ENCODE measurements at places on chromosomes 7 and 10.

- peak; percentile 49 for DNase-seq
Measured at GRCh38 chr10:110845756-110846620, 25.7 kb upstream of the PDCD4 start.

- no peak for DNase-seq
Measured at GRCh38 chr10:63833411-63834060, 312.3 kb downstream of the REEP3 start.

- peak; percentile 5 for DNase-seq
Measured at GRCh38 chr10:66927971-66928770, 2.3 kb downstream of the LRRTM3 start.

DNA sequence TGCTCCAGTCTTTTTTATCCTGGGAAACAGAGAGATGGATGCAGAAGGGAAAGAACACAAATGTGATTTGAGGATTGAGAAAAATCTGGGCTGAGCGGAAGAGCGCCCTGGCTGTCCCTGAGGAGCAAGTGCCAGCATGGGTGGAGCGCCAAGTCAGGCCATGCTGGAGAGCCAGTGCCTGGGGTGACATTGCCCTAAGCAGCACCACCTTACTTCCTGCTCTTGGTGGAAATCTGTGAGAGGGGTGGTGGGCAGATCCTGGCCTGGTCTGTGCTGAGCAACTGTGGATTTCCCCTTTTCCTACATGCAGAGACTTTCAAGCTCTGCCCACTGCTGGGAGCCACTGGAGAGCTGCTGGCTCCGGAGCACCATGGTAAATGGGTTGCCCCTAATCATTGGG is 36.9 kb downstream of the DDIT4 start:
- no peak for DNase-seq

- DNase-seq, result no peak
Measured at GRCh38 chr10:60147576-60148265, 241.4 kb upstream of the CCDC6 start.

DNA sequence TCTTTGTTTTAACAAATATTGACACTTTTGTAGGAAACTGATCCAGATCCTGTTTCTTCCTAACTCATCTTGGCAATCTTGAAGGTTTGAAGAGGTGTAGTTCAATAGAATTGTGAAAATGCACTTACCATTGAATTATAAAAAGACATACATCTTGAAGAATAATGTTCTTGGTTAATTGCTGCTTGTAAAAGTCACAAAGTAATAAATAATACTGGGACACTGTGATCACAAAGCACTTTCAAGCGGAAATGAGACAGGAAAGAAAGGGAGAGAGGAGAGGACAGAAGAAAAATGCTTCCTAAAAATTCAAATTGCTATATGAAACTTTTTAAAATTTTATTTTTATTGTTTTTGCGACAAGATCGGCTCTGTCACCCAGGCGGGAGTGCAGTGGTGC is 15.2 kb upstream of the NFE2L3 start:
- DNase-seq, result no peak

DNA sequence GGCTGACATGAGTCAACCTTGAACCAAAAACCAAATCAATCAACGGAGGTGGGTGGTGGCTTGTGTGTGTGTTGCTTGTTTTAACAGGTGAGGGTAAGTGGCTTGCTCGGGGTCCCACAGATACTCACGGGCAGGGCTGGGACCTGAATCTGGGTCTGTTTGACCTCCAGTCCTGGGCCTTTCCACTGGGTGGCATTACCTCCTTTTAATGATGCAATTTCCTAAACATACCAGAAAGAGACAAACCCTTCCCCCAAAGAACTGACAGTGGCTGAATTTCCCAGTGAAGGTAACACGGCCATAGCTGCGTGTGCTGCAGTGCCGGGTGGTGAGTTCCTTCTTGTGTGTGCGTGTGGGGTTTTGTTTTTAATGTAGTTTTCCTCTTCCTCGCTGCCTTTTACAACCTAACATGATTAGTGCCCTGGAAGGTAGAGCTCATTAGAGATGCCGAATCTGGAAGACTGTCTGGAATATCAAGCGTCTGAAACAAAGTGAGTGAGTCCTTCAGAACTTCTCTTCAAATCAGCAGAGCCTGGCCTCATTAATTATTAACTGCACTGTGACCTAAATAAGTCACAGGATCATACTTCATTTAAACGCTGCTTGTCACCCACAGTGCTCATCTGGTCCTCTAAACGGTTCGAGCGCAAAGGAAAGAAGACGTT is 166.1 kb upstream of the TCERG1L start:
- no peak for DNase-seq

- DNase-seq, result no peak
Measured at GRCh38 chr7:87253589-87254087, 34.1 kb upstream of the TMEM243 start.

DNA sequence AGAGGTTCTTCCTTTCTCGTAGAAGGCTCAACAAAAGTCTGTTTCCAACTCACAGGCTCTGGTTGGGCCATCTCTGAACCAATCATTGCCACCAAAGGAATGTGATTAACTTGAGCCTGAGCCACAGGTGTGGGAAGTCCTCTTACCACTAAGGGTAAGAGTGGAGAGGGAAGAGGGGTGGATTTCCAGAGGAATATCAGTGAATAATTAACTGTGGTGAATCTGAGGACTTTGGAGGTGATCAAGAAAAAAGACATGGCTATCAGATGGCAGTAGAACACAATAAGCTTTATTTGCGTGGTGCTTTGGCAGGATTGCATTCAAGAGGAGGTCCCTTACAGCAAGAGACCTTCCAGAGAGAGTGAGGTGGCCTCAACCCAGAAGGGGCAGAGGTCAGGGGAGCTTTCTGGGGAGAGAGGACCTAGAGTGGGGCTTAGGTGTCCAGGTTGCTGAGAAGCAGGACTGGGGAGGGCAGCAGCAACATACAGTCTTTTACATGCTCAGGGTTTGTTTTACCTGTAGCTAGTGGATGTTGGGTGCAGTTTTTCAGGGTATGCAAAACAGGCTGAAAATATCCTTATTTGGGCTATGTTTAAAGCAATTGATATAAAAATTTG is 61.4 kb downstream of the BBS9 start:
- DNase-seq, result no peak

GRCh38 chr7:132251327-132251659 is 325.0 kb downstream of the PLXNA4 start:
- DNase-seq, result no peak

DNA sequence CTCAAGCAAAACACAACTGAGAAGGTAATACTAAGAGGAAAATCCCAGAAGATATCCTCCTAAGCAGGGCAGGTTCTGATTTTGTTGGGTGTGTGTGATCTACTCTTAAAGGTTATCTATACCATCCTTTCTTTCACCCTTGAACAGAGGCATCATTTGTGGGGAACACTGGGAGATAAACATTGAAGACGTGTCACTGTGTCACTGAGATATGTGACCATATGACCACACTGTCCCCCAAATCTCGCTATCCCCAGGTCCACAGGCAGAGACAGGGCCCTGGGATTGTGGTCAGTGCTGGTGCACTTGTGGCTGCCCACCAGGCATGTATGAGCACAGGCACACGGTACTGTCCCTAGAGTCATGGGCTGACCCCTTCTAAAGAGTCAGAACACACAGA is 30.0 kb downstream of the TECTB start:
- DNase-seq, result no peak

GRCh38 chr10:124975977-124976514 is 34.1 kb downstream of the ZRANB1 start:
- DNase-seq, result no peak

GRCh38 chr10:69501657-69502056 is 50.4 kb downstream of the TSPAN15 start:
- peak; percentile 1 for DNase-seq

- DNase-seq, result no peak
Measured at GRCh38 chr10:125174360-125174759, 14.0 kb upstream of the CTBP2 start.

DNA sequence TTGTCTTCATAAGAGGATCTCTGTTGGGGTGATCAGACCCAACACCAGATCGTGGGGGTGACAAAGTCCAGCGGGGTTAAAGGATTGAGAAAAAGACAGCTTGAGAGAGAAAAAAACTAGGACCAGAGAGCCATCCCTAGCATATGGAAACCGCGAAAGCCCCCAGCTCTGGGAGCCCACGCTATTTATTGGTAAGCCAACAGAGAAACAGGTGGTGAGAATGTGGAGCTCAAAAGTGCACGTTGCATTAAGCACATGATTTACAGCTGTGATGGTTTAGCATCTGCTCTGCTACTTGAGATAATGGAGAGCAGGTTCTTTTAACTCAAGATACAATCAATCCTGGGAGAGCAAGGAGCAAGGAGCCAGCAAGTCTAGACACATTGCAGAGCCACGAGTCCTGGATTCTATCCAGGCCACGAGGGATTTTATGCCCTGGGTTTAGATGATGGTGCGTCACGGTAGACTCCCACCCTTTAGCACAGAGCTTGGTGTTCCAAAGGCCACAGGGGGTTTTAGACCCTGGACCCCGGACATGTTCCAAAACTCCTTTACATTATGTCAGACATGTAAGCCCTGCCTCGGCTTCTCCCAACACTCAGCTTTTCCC is 755.2 kb upstream of the SORCS1 start:
- no peak for DNase-seq

- DNase-seq, result no peak
Measured at GRCh38 chr7:158751199-158751598, 46.6 kb upstream of the NCAPG2 start.
